ENCODE measurements at places on chromosomes 1 and 21.

GRCh38 chr1:14296795-14297194 lies 301.7 kb upstream of the KAZN start:
- no peak for DNase-seq

GRCh38 chr1:247293047-247293446 lies 37.2 kb downstream of the VN1R5 start:
- no peak for DNase-seq

GRCh38 chr1:185420588-185421081 lies 103.6 kb upstream of the IVNS1ABP start:
- DNase-seq: no peak

- DNase-seq: no peak
Measured at GRCh38 chr1:30088594-30088993, 634.8 kb downstream of the MATN1 start.

DNA sequence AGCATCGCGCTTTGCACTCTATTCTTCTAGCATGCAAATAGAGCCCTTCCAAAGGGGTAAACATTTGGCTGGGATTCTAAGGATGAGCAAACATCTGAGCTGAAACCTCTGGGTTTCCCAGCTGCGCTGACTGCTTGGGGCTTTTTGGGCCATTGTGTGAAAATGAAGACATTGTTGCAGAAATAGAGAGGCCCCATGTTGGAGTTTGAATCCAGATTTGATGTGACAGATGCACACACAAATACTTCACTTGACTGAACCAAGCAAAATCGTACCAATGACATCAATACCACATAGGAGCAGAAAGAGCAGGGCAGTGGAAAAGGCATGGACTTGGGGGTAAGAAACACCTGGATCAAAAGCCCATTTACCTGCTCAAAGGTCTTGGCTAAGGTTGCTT lies 144.6 kb upstream of the HMGB4 start:
- DNase-seq: no peak

DNA sequence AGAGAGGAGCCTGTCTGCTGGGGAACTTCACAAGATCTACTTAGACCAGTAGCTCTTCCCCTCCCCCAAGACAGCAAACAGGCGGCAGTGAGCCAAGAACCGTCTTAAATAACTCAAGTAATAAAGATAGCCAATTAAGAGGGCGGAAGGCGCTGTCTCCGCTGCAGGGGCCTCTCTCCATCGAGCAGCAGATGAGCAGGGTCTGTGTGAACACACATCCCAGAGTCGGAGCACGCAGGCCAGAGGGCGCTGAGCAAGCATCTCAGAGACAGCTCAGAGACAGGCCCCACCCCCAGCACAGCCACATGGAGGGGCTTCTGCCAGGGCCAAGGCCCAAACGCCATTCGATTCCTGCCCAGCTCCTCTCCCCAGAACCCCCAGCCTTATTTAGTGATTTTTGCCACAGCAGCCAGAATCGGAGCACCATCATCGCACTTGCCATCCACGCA lies 11.1 kb downstream of the IFFO2 start:
- DNase-seq: no peak

GRCh38 chr1:153614906-153615305 lies 1.2 kb downstream of the S100A14 start:
- DNase-seq: no peak

- no peak for DNase-seq
Measured at GRCh38 chr1:53766194-53766742, 27.3 kb upstream of the GLIS1 start.

- no peak for DNase-seq
Measured at GRCh38 chr21:33013626-33014025, 12.1 kb upstream of the OLIG2 start.

- DNase-seq: no peak
Measured at GRCh38 chr1:107358619-107359327, 217.9 kb downstream of the NTNG1 start.

DNA sequence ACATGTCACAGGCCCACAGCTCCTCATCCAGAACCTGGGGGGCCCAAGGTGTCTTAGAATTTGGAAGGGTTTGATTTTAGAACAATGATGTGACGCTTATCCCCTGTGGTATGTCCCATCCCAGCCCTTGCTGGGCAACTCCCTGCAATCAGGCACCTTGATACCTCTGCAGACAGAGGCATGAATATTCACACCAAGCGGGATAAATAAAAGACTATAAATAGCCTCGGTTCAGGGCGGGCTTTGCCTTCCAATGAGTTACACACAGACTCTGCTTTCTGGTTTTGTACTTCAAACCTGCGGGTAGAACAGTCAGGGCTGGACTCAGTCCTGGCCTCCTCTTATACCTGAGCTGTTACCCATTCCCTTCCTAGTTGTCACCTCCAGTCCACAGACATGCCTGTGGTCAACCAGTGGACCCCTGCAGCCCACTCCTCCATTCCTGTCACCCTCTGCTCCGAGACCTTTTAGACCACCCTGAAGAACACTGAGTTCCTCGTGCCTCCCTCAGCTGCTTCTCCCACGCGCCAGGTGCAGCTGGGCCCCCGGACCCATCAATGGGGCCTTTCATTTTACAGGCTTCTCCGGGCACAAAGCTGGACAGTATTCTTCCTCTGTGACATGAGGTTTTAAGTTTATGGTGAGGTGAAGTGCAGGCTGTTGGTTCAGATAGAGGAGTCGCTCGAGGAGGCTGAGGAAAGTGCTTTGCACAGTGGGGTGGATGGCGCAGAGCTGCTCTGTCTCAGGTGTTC lies 120.1 kb upstream of the TNR start:
- no peak for DNase-seq

DNA sequence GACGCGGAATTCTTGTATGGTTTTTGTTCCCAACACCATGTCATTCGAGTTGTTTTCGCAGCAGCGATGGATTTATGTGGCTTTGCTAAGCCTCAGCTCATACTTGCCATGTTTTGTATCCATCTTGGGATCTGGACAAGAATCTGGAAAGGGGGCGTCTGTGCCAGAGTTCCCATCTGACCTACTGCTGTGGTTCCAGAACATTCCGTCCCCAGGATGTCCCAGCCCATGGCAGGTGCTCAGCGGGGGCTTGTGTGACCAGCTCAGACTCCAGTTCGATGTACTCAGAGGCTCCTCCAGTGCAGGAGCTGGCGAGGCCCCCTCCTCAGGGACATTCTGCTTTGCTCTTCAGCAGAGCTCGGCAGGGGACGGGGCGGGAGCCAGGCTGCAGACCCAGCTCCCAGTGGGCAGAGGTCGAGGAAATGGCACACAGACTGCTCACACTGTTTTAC lies 24.0 kb upstream of the ADARB1 start:
- DNase-seq: no peak

DNA sequence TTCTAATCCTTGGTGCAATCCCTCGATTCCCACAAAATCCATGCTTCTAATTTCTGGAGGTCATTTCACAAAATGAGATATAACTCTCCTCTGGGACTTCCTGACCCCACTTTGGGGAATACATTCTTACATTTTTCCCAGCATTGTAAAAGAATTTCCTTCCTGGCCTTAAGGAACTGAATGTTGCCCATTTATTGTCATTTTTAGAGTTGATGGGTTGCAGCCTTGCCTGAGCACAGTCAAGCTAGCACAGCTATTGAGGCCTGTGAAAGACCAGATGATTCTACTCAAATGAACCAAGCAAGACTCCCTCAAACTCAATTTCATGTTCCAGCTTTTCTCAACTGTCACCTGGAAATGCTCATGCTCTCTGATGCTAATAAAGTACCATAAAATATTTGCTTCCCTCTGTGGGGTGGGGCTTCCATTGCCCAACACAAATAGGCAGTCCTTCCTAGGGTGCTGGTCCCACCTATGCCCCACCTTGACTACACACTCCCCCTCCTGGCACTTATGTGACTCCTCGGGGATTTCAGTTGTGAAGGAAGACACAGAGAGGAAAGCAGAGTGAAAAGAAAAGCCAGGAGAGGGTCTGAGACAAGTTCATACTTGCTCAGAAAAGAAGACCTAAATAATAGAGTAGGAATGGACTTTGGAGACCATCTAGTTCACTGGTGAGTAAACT lies 24.0 kb upstream of the CDC7 start:
- DNase-seq: no peak
